ENCODE measurements at places on chromosomes 2 and 18.
A peak's percentile ranks its signal among the peaks of the same experiment; 100 is the strongest.

DNA sequence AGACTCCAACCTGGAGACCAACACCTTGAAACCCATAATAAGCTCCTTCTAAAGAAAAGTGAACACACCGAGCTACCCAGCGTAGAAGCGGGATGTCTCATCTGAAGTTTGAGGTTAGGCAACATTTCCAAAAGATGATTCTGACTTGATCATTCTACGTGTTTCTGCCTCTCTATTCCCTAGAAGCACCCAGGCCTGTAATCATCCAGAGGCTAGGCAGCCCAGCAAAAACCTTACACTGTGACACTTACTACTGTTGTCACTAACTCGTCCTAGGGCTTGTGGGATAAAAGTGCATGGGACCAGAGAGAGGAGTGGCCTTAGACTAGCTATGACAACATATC is 1.4 kb downstream of the ZBTB14 start:
- DNase-seq = no peak

DNA sequence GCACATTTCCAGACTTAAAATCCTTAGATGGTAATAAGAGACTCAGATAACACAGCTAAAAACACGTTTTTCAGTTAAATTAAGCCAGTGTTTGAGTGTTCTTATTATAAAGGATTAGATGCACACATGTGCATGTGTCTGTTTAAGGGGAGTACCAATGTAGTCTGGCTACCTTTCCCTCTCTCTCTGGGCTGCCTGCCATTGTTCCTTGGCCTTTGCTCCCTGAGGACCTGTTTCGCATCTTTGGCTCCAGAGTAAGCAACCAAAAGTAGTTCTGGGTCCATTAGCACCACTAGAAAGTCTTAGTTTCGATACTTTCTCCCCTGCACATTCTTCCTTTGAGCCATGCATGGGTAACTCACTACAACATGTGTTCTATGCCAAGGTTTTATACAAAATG is 228.3 kb downstream of the TPGS2 start:
- no peak for DNase-seq

DNA sequence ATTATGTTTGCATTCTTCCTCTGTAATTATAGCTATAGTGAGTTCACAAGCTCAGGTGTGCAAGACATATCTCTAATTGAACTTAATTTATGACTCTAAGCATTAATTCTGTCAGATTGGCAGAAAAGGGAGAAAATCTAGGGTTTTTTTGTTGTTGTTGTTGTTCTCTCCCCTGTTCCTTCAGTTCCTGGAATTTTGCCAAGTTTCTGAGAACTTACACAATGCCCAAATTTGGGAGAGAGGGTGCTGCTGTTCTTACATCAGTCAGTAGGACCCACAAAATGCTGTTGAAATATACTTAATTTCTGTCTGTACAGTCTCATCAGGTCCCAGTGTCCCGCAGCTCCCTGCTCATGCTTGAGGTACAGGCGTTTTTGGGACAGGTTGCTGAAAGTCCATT is 221.8 kb upstream of the RBMS1 start:
- DNase-seq = no peak

DNA sequence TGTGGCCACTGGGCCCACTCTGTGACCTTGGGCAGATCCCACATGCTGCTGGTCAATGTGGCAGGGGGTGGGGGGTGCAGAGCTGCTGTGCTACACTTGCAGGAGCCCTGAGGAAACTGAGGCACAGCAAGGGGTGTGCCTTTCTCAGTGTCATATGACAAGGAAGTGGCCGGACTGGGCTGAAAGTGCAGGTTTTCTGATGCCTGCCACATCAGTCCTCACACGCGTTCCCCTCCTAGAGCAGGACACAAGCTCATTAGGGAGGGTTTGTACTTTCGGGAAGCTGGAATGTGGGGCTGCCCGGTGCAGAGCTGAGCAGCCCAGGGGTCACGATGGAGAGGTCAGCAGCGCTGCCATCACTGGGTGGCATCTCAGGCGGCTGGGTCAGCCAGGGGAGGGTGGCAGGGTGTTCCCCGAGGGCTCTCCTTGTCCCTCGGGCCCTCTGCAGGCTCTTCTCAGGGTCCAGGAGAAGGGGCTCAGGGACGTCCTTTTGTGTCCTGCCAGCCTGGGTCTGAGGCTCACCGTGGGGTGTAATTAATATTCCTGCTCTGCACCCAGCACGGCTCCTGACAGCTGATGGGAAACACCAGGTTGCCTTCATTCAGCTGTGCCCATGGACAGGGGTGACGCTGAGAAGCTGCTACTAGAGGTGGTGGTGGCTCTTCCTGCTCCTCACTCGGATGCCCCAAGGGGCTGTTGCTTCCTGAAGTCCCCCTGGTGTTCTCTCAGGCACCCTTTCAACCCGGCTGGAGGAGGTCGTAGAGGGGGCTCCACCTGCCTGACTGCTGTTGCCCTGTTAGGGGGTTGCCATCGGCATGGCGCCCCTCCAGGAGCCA is 62.1 kb upstream of the HDAC4 start:
- DNase-seq = no peak

DNA sequence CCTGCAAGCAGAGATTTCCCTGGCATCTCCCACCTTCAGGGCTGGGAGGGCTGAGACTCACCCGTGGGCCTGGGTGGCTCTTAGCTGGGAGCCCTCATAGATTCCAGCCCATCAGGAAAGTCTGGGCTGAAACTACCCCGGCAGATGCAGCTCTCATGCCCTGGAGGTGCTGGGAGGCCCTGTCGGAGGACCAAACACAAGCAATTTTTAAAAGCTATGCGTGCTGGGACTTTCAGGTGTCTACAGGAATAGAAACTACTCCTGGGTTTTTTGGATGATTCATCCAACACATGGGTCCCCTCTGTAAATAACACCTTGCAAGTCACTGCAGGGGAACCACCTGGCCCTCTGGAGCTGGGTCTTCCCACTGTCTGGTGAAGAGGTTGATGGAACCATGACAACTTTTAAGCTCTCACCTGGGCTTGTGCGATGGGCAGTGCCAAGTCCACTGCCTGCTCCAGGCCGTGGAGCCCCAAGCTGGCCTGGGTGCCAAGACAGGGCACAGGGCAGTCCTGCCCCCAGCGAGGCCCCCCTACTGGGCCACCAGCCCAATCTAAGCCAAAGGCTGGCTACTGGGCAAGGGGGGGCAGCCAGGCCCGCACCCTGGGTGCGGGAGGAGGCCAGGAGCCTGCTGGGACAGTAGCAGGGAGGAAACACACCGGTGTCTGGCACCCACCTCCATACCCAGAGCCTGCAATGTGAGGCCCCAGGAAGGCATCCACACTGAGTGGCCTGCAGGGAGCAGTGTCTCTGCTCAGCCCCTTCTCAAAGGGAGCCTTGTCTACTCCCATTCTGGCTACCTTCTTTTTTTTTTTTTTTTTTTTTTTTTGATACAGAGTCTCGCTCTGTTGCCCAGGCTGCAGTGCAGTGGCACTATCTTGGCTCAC is 1.1 kb upstream of the GPR55 start:
- no peak for DNase-seq

DNA sequence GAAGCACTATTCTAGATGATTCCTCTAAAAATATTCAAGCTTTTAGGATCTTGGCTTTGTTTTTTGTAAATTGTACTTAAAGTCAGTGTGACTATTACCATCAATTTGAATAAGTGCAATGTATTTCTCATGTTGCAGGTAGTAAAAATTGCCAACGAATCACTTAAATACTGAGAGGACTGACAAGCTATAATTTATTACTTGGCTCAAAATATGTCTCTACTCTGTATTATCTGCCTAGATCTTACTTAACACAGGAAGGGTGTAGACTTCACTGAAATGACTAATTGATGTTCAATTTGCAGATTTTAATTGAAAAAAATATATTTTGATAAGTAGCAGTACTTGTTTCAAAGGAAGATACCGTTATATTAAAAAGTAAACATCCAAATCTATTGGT is 202.3 kb downstream of the SLC8A1 start:
- no peak for DNase-seq

DNA sequence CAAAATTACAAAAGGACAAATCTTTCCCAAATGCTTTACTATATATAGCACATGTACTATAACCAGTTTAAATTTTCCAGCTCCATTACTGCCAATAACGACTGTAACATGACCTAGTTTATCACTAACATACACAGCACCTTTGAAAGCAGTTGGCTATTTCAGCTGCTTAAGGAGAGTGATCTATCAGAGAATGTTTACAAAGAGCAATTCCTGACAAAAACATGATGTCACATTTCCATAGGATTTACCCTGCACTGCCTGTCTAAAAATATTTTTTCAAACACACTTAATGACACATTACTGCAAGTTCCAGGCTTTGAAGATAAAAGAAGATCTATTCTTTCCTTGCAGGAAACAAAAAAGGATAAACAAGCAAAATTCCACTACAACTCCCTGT is 40.6 kb downstream of the ZNF516 start:
- no peak for DNase-seq

DNA sequence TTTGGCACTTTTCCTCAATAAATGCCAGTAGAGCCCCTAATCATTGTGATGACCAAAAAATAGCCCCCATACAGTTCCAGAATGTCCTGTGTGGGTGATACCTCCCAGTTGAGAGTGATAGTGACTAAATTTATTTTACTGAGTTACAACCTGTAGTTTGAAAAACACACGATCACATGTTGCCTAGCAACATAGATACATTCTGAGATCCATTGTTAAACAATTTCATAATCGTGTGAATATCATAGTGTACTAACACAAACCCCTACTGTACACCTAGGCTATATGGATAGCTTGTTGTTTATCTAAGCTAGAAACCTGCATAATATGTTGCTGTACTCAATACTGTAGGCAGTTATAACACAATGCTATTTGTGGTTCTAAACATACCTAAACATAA is 30.6 kb downstream of the KCMF1 start:
- DNase-seq = no peak

DNA sequence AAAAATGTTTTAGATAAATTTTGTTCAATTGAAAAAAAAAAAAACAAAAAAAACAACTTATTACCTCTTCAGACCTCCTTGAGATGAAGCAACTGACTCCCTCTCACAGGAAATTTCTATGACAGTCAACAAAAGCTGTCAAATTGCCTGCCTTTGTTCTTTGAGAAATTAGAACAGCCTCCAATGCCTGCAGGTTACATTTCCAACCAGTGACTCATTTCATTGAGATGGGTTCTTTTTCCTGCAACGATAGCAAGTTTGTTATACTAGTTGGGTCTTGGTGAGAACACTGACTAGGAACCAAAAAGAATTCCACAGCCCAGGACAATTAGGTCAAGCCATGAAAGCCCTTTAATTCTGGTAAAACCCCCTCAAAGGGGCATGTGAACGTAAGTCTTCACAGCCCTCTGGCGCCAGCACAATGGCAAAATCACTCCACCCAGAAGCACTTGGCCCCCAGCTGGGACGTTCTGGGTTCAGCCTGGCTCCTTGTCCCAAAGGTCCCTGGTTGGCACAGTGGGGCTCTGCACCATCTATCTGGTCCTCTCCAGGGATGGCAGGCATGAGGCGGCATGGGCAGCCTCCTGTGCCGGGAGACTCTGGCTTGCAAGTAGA is 87.0 kb downstream of the SPP2 start:
- no peak for DNase-seq

DNA sequence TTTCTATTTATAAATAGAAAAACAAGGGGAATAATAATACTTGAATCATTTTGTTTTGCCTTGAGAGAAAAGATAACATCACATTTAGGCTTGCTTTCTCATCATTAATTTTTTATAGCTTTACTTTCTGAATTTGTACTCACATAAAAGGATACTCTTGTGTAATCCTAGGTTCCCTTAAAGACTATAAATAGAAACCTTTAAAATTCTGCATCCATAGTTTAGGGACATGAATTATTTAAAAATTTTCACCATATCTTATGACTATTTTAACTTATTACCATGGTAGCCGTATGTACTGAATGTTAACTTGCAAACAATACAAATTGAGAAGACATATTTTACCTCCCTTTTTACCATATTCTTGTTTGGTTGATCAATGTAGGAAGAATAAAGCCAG is 143.5 kb upstream of the CWC22 start:
- DNase-seq = no peak

DNA sequence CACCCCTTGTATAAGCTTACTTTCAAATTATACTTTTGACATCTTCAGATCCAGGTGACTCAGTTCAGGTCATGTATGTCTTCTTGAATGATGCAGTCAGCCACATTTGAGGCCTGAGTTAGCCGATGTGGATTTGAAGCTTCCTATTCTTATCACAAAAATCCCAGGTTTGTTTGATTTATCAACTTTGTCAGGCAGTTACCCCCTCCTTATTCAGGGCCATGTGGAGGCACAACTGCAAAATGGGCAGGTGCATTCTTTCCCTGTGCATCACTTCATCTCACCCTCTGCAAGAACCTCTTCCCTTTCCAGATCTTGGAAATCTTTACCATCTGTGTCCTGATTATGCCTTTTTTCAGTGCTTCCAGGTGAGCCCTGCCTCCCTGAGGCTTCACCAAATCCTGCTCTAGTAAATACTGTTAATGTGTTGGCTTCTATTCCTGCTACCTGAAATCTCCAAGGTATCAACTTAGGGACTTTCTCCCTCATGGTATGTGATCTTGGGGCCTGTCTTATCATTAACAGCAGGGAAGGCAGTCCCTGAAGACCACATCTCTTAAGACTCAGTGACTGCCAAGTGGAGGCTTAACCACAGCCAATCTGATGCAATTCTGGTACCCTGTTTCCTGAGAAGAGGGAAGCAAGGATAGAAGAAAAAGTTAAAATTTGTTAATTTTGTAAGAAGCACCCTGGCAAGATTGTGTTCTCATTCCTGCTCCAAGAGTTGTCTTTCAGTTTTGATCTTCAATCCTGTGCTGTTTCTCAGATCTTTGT is 9.4 kb upstream of the ARHGAP28 start:
- no peak for DNase-seq

DNA sequence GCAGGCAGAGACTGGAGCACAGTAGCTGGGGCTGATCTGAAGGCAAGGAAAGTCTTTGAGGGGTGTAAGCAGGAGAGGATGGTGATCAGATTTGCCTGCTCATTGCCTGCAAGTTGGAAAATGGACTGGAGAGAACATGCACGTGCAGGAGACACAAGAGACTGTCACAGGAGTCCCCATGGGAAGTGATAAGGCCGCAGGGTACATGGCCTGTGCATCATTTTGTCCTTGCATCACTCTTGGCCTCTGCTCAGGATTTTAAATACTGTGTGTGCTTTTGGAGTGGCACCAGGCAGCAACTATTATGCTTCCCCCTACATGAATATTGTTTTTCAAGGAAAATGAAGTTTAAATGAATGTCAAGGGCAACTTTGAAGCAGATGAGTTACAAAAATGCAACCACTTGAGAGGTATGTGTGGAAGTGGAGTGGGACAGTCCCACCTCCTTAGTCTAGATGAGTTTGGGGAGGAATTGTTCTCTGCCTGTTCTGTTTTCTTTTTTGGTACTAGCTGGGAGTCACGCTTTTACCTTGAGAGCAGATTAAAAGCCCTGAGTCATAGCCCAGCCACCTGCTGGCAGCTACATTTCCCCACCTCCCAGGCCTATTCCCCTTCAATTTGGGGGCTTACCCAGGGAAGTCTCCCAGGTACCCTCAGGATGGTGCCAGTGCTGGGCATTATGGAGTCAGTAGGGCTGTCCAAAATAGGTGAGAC is 19.3 kb downstream of the MAPK4 start:
- DNase-seq = no peak

- DNase-seq = no peak
These were observed 322.0 kb upstream of the NT5C1B start for GRCh38 chr2:18911416-18911815.

GRCh38 chr2:59182249-59182648 is 941.1 kb upstream of the FANCL start:
- DNase-seq = no peak

- no peak for DNase-seq
These were observed 85.0 kb downstream of the TANC1 start for GRCh38 chr2:159053161-159054031.

- DNase-seq = no peak
These were observed 399.8 kb downstream of the CDH7 start for GRCh38 chr18:66150650-66151049.

GRCh38 chr18:62637807-62638687 is 77.3 kb upstream of the PHLPP1 start:
- peak; percentile 78 for DNase-seq

Data from HL-60 (cell line).